ENCODE measurements at places on chromosomes 2 and 18.

- DNase-seq, result no peak
Measured at GRCh38 chr2:219358170-219359075, 25.9 kb upstream of the RESP18 start.

DNA sequence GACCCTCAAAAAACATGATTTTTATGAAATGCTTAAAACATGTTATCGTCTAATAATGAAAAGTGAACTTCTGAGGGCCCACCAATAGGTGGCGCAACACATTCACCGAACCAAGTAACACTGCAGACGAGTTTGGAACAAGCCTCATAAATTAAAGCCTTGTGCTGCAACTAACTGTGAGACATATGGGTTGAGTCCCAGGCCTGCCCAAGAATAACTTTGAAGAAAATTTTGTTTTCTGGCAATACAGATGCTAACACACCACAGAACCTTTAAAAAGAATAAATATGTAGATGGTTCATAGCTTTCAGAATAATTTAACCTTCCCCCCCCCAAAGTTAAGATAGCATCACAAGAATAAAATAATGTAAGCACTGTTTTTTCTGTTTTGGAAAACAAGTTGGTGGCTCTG lies 285.9 kb downstream of the RNF144A start:
- peak; percentile 64 for DNase-seq

- DNase-seq, result no peak
Measured at GRCh38 chr18:77487951-77488740, 238.5 kb downstream of the GALR1 start.

- no peak for DNase-seq
Measured at GRCh38 chr18:70354080-70354479, 65.2 kb downstream of the SOCS6 start.

GRCh38 chr2:120912101-120912985 lies 176.7 kb downstream of the GLI2 start:
- DNase-seq, result no peak

DNA sequence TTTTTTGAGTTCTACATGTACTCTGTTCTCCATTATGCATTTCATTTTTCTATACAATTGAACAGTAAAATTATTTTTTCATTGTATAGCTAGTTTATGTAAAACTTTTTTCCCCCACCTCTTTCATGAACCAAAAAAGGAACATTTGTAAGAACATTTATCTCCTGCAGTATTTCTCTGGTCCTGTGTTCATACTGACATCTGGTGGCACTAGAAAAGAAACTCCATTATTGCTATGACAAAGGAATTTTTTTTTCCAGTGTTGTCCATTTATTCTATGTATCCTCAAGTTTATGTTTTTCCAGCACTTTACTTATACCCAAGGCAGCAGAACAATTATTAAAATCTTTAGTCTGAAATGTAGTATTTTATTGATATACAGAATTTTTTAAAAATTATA lies 27.4 kb upstream of the CHAC2 start:
- no peak for DNase-seq

GRCh38 chr2:37827455-37827854 lies 97.6 kb upstream of the RMDN2 start:
- DNase-seq, result no peak

GRCh38 chr18:11336241-11336640 lies 186.9 kb upstream of the PIEZO2 start:
- no peak for DNase-seq

DNA sequence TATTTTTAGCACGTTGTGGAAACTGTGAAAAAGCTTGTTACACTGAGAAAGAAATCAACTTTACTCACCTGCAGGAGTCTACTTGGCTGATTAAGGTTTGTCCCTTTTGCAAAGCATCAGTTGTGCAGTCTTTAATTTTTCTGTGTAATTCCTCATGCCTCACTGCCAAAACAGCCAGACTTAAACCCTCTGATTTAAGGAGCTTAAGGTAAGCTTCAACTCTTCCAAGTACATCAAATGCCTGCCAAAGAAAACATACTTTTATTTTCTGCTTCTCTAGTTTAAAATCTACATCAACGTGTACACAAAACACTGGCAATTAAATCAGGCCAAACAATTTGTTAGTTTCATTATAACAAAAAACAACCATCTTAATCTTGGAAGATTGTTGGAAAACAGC lies 98.0 kb upstream of the TTN start:
- DNase-seq, result no peak

DNA sequence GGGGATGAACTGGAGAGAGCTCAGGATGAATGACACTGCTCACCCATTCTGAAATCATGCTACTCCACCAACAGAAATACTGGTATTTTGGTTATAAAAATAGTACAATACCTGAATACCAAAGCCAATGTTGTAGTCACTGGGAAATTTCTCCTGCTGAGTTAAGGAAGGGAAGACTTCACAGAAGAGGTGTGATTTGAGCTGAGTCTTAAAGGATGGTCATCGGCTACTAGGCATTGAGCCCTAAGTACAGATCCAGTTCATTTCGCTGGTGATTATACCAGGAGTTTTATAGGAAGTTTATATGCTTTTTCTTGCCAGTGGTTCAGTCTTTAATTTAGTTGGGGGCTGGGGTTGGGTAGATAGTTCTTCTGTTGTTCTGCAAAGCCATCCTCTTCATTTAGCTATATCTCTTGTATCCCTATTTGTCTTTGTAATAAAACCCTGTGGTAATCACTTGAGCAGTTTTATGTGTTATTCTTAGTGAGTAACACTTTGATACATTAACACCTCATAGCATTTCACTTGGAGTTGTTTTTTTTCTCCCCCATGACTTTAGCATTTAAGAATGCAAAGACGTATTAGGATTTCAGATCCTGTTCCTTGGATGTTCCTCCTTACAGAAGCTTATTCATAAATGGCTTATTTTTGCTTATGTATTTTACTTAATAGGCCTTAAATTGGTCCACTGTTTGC lies 239.9 kb upstream of the FOSL2 start:
- no peak for DNase-seq

DNA sequence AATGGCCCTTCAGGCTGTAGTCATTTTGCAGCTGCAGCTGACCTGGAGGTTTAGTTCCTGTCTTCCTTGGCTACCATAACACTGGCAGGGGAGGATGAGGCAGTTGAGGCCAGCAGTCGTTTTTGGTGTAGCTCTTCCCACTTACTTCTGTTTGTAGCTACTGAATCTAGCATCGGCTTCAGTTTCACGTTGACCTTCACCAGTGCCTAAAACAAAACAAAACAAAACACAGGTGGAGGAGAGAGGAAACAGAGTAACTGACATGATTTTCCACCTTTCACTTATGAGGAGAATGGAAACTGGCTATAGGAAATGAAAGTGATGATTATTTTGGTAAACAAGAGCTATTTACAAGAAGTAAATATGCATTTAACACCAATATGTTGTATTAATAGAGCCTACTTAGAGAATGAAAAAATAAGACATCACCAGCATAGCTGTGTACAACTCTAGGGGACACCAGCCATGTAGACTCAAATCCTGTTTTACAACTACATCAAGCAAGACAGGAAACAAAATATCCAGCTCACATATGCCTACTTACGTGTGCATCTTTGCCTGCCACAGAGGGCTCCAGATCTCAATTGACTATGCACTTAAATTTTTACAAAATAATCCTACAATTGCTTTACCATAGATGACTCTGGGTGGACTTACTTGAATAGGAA lies 236.9 kb downstream of the AGPS start:
- DNase-seq, result no peak

DNA sequence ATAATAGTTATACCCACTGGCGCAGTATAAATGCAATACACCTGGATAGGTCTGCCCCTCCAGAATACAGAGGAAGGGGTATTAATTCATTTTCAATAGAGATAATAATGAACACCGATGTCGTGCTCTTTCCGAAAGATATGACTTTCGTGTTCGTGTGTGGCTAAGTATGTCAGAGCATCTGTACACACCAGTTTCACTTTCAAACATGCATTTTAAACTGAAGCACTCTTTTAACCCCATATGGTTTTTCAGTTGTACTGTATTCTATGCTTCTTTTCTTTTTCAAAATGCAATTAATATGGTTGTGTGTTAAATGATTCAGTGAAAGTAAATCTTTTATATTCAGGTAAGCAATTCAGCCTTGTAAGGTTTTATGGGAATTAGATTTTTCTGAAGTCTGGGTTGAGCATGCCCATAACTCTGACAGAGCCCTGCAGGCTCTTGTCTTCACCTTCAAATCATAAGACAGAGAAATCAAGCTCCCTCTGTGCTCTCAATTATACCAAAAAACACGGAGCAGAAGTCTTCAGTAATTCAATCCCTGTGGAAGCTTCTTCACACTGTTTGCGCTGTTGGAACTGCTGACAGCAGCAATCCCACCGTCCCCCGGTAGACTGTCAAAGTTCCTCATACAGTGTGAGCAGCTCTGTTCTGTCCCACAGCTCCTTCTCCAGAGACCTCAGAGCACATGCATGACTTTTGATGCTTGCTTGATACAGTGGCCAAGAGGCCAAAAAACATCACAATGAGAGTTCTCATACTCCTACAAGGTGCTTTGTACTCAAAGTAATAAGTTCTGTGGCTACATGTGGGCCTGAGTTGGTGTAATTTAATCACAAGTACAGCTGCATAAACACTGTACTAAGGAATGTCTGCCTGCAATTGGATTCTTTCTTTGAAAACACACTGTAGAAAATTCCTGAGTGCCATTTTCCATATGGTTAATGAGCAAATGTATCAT lies 186.8 kb downstream of the ZNF521 start:
- no peak for DNase-seq

DNA sequence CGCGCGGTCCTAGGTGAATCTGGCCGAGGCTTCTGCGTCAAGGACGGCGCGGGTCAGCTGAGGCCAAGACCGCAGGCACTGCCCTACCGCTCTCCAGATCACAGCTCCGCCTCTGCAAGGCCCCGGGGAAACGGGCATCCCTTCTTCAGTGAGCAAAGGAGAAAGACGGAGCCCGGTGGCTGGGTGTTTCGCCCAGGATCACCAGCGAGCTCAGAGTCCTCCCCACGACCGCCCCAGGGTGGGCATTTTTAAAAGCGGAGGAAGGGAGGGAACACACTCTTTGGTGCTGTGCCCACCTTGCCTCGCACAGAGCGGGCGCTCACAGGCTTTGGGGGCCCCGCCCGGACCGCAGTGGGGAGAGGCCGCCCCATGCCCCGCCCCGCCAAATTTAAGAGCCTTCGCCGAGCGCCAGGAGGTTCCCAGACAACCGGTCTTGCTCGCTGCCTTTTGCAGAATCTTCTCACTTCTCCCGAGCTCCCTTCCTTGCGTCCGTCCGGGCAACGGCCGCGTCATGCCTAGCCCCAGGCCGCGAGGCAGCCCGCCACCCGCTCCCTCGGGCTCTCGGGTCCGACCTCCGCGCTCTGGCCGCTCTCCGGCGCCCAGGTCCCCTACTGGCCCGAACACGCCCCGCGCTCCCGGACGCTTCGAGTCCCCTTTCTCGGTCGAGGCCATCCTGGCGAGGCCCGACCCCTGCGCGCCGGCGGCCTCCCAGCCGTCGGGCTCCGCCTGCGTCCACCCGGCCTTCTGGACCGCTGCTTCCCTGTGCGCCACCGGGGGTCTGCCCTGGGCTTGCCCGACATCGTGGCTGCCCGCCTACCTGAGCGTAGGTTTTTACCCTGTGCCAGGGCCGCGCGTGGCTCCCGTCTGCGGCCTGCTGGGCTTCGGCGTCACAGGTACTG lies at the start of gene NOTO:
TSS of gene NOTO (plus strand) at position 419 of the 899 bp plus-strand sequence. CDS start at position 512, 93 bp downstream.
- peak; percentile 50 for DNase-seq

GRCh38 chr2:219254590-219255201 lies 978 bp upstream of the TUBA4A start:
- no peak for DNase-seq

GRCh38 chr2:104769096-104769495 lies 84.8 kb upstream of the POU3F3 start:
- no peak for DNase-seq

DNA sequence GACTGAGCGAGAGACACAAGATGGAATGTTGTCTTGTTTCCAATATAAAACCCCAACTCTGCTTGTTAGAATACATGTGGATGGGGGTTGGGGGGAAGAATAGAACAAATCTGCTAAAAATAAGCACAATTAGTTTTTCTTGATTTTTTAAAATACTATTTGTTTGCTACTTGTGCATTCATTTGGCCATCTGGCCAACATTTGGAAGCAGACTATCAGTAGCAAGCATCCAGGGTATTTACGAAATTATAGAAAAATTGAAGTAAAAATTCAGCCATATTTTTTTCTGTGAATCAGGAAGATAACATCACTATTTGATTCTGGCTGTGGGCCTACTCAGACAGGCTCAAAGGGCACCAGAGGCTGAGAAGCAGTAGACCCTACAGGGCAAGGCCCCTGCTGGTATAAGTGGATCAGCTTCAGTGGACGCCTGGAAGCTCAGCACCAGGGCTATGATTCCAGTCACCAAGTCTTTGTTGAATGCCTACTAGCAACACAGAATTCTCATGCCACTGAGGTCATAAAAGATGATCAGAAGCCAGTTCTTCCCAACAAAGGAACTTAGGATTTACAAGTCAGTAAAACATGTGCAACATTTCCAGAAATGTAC lies 133.9 kb downstream of the CCBE1 start:
- DNase-seq, result no peak

GRCh38 chr2:239109041-239109927 lies 261.4 kb downstream of the TWIST2 start:
- no peak for DNase-seq

GRCh38 chr2:69594341-69594740 lies 49.2 kb downstream of the AAK1 start:
- DNase-seq, result no peak

GRCh38 chr2:86124683-86125082 lies 18.6 kb downstream of the PTCD3 start:
- no peak for DNase-seq

- no peak for DNase-seq
Measured at GRCh38 chr2:69603146-69603743, 40.3 kb downstream of the AAK1 start.

DNA sequence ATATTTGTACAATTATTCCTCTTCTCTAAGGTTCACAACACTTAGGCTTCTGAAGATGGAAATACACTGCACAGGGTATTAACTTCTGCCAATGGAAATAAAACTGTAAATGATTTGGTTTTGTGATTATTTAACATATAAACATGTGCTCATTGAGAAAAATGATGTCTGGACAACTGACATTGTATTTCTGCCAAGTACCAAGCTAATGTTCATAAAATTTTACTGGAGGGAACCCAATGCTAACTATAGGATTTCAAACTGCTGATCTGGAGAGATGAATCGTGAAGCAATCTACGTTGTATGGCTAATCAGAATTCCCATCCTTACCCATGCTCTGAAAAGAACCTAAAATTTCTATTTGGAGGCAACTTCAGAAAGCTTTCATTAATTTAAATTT lies 279.7 kb downstream of the NRXN1 start:
- DNase-seq, result no peak

- DNase-seq, result no peak
Measured at GRCh38 chr2:104164721-104165252, 689.1 kb upstream of the POU3F3 start.

DNA sequence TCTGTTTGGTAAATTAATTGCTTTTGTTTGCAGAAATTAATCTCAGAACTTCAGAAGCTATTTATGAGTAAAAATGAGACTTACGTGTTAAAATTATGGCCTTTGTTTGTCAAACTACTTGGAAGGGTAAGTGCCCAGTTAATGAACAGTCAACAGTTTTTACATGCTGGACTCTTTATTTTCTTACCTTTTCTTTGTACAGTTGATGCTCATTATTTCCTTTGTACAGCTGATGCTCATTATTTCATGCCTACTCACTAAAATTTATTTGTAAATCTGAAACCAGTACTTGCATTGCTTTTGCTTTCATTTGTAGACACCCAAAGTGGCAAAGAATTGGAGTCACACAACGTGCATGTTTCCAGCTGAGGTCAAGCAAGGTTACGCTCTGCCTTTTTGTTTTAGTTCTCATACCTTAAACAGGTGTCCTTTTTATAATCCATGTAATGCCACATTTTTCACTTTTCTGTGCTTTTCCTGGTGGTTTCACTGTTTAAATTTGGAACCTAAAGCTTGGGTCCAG lies 13.3 kb downstream of the RIF1 start:
- DNase-seq, result no peak

GRCh38 chr2:120251078-120251477 lies 1.6 kb upstream of the RALB start:
- DNase-seq, result no peak
